H4 (cell line): ENCODE measurements at places on chromosomes 6 and 20. TPM values are rescaled to one million over a fixed set of nuclear protein-coding genes. Genes with fewer than 3 reads are reported as not detected.
A peak's percentile ranks its signal among the peaks of the same experiment; 100 is the strongest.

Gene COL11A2
- 0.10 and 0.39 TPM in 2 replicates for total RNA-seq

Gene ERVFRD-1
- not detected in 2 replicates for total RNA-seq

Gene PRR18
- total RNA-seq = not detected in 2 replicates

Gene GJA10
- total RNA-seq = not detected in 2 replicates

Gene C20orf144
- total RNA-seq = not detected in 2 replicates

Gene NFKBIE
- 11.2 and 12.4 TPM in 2 replicates for total RNA-seq

Gene PRL
- not detected in 2 replicates for total RNA-seq

Gene PLEKHG1
- 2.4 and 6.3 TPM in 2 replicates for total RNA-seq

Gene CPNE5
- total RNA-seq = not detected in 2 replicates

DNA sequence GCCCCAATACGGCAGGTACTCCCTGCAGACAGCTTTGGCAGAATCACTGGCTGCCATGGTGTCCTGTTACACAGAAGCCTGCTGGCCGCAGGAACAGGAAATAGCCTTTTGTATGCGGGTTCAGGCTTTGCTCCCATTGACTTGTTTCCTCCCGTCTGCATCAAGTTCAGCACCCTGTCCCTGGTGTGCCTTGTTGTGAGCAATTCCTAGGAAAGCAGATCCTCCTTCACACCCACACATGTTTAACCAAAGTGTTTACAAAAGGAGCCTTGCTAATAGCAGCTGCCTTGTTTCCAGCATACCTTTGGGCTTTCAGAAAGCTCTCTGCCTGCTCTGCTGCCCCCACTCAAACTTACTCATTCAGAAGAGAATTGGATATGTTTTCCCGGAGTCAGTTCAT is 127.2 kb upstream of the SUPT3H start:
- DNase-seq = peak; percentile 96

DNA sequence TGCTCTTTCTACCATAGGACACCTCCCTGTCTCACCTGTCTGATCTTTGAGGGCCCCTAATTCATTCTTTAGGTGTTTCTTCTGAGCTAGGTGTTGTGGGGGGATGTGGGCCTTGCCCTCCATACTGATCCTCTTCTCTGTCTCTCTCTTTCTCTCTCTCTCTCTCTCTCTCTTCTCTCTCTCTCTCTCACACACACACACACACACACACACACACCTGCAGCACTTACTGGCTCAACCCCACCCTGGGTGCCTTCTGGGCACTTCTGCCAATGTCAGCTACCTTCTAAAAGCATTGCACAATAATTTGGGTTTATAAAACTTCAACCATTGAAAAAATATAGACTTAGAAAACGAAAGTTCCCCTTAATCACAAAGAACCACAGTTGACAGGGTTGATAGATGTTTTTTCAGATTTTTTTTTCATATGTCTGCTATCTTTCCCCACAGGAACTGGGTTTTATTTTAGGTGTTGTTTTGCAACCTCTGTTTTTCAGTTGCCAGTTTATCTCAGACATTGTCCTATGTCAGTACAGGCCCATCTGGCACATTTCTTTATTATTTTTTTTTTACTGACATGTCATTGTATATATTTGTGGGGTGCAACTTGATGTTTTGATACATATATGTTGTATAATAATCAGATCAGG is 28.1 kb downstream of the PKIG start:
- no peak for DNase-seq

DNA sequence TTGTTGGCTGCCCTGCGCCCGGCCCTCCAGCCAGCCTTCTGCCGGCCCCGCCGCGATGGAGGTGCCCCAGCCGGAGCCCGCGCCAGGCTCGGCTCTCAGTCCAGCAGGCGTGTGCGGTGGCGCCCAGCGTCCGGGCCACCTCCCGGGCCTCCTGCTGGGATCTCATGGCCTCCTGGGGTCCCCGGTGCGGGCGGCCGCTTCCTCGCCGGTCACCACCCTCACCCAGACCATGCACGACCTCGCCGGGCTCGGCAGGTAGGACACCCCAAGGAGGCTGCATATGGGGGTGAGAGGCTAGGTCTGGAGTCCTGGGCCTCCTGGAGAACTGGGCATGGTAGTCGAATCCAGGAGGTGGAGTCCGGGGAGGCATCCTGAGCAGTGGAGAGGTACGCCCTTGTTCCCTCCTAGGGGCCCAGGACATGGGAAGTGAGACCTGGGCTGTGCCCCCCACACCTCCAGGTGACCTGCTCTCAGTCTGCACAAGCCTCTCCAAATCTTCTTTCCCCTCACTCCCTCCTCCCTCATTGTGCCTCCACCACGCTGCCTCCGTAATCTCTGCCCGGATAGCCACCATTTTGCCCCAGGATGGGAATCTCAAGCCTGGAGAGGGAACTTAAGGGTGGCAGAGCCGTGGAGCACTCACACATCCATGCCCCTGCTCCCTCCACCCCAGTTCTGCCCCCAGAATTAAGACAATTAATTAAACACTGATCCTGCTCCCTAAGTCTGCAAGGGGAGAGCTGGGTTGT is 541 bp downstream of the CDC25B start:
- no peak for DNase-seq

GRCh38 chr20:1322511-1323245 is 6.3 kb downstream of the SDCBP2 start:
- peak; percentile 96 for DNase-seq

- no peak for DNase-seq
Measured at GRCh38 chr6:96849615-96850014, 12.3 kb upstream of the GPR63 start.

DNA sequence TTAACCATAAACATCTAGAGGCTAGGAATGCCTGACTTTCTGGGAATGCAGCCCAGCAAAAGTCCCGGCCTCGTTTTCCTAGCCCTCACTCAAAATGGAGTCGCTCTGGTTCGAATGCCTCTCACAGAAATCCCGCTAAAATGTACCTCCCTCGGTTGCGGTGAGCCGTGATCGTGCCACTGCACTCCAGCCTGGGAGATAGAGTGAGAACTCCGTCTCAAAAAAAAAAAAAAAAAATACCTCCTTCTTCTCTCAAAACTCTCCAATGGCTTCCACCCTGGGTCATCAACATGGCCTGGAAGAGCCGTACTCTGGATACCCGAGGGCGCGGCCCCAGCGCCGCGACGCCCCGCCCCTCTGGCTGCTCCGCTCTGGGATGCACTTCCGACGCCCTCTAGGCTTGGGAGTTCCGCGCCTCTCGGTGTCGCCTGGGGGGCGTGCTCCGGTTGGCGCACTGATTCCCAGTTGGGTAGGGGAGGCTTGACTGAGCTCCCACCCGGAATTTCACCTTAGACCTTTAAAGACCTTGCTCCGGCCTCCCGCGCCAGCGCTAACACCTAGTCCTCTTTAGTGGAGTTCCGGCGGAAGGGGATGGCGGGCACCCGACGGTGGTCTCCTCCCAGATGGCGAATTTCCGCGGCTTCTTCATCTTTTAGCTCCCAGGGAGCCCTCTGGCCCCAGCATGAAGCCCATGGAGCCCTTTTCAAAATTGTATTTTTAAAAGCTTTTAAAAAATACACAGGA is 12.3 kb downstream of the HMGN4 start:
- no peak for DNase-seq

- peak; percentile 99 for DNase-seq
Measured at GRCh38 chr20:40506537-40506939, 182.5 kb downstream of the MAFB start.

DNA sequence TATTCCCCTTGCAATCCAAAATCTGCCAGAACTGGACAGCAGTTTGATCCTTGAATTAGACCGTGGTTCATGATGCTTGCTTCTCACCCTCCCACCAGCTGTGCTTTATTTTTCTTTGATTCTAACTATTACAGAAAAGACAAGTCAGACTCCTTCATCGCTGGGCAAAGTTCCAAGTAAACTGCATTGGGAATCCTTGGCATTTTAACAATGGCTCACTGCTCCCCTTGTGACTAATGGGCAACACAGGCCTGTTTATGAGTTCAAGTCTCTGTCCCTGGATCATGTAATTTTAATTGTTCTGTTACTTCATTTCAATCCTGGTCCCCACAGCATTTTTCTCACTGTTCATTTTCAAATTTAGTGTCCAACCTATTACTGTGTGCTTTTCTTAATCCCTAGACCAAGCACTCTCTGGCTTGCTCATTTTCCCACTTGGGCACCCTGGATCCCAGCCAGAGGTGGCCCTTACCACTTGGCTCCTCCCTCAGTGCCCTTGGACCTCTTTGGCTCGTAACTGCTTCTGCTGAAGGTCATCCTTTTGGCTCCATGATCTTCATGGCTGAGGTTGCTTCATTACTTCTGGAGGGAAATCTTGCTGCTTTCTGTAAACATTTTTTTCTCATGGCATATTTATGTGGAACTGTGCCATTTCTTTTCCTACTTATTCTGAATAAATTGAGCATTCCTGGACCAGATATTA is 32.8 kb downstream of the PSMB9 start:
- no peak for DNase-seq

DNA sequence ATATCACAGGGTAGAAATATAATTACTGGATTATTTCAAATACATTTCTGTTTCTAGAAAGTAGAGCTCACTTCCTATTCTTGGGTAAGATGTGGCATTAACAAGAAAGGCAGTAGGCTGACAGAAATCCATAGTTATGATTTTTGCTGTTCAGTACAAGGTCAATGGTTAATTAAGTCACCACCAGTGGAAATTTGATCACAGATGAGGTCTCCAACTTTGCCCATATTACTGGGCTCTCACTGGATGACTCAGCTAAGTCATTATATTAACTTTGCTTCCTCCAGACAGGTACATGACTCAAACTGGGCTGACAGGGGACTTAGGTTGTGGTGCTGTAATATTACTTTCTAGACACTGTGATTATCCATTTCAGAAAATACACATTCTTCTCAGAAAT is 212.4 kb downstream of the GRIK2 start:
- DNase-seq = peak; percentile 2

GRCh38 chr6:138787138-138787537 is 8.7 kb upstream of the ECT2L start:
- no peak for DNase-seq

DNA sequence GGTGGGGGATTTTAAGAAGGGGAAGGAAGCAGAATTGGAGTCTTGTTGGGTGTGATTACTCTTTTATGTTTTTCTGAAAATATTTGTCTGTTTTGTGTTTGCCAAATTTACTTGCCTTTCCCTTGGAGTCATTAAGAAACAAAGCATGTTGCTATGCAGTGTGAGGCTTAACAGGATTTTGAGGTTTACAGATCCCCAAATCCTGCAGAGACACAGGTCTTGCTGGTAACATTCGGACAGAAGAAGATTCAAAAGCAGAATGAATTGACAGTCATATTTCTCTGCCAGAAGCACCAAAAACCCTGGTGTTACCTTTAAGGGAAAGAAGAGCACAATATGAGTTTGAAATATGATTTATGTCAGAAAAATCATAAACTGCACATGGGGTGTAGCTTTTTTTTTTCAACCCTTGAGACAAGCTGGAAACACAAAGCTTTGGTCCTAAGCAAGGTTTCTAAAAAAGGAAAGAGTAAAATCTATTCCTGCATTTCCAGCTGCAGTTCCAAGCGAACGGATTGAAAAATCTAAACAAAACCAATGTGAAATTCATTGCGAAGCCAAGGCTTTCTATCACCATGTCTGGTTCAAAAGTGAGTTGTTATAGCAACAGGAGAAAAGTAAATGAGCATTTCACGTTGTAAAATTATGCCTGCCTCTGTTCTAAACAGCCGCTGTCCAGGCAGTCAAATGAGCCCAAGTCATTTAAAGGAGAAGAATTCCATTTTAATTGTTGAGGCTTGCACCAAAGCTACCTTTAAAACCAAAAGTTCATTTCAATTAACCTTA is 358.9 kb upstream of the SASH1 start:
- no peak for DNase-seq

GRCh38 chr6:158711264-158711663 is 61.4 kb downstream of the SYTL3 start:
- no peak for DNase-seq

DNA sequence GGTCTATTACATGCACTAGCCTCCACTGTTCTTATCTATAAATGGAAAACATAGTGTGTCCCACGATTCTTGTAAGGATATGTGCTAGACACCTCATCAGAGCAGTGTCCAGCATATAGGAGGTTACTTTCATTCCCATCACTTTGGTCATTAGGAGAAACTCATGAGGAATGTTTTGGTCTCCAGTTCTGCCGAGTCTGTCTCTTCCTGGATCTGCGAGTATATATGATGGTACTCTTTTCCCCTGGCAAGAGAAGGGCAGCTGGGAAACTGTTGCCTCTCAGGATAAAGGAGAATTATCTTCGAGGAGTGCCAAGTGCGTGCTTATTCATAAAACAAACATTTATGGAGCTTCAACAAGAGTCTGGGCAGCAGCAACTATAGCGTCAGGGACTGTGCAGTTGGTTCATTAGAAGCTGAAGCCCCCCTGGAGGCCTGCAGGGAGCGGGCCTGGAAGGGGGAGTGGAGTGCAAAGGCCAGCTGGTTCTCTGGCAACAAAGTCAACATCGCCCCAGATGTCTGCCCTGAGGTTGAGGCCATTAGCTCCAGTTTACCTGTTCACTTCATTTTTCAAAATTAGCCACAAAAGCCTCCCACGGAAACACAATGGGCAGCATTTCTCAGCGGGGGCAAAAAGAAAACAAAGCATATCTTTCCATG is 811.9 kb downstream of the MAFB start:
- no peak for DNase-seq
